Mammary epithelial cell (primary cell): ENCODE measurements at places on chromosomes 6 and 20. TPM values are rescaled to one million over a fixed set of nuclear protein-coding genes. Genes with fewer than 3 reads are reported as not detected.

DNA sequence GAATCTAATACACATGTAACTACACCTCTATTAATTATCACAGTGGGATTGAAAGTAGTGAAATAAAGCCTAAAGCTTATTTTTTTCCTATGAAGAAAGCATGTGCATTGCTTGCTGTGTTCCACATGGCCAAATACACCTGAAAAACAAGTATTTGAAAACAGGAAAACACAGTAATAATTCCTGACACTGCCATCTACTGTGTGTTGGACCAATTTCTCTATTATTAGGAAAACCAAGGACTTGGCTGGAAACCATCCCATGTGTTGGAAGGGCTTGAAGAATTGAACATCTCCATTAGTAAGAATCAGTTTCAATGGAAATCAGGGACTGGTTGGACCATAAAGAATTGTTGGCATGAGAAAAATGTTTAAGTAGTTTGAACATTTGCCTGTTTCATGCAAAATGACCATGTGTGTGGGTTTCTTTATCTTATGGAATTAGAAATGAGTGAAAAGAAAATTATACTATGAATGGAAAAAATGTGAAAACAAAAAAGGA, 124.1 kb downstream of the PHF3 start:
- no peak for DNase-seq

- DNase-seq, result no peak
These were observed 99.7 kb downstream of the ZMYND8 start for GRCh38 chr20:47256668-47257236.

GRCh38 chr20:49210101-49210756, 9.0 kb upstream of the DDX27 start:
- DNase-seq, result no peak

DNA sequence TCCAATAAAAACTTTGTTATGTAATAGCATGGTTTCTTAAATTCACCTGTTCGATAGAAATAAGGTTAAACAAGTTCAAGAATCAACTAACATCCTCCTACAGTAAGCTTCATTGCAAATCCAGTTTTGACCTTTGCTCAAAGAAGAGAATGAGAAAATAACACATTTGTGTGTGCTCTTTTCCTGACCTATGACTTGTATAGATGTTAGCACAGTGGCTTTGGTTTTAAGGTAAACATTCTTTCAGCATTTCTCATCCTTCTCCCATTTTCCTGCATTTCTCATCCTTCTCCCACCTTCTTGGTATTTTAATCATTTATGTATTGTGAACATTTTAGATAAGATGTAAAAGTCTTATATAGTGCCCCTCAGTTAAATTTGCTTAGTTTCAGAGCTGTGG, 73.9 kb downstream of the PLCB1 start:
- no peak for DNase-seq

- peak; percentile 35 for DNase-seq
These were observed at the start of gene MOXD1 for GRCh38 chr6:132400883-132401617. Gene MOXD1, minus strand, starts transcription at chr6:132401475. Its CDS starts 49 bp downstream, at chr6:132401426.

DNA sequence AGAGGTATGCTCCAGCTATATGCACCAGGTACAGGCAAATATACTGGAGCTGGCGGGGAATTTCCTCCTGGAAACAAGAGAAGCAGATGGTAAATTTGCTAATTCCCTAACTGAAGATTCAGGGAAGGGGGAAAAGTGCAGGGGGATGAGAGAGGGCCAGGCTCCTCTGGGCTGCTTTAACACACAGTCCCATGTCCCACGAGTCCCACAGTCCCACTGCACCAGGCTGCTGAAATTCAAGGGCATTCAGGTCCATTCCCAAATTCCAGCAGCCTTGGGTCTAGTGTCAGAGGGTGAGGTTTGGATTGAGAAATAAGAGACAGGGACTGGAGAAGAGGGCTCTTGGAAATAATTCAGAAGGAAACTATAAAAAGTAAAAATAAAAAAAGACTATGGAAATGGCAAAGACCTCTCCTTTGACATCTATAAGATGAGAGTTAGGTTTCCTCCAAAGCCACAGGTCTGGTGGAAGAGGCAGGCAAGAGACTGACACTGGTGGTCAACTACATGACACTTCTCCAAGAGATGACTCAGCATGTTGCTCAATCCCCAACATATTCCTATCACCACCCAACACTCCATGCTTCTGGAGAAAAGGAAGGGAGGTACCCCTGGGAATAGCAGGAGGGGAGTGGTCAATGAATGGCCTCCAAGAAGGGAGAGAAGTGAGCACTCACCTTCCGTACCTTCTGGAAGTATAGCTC, 69.2 kb downstream of the TRAM2 start:
- DNase-seq, result peak; percentile 39

GRCh38 chr20:3734111-3734843, 1.8 kb downstream of the HSPA12B start:
- DNase-seq, result no peak

- DNase-seq, result peak; percentile 7
These were observed at the start of gene EBF4 for GRCh38 chr20:2692036-2692885. Gene EBF4, plus strand, starts transcription at chr20:2692780. Its CDS starts 866 bp downstream, at chr20:2693646.

DNA sequence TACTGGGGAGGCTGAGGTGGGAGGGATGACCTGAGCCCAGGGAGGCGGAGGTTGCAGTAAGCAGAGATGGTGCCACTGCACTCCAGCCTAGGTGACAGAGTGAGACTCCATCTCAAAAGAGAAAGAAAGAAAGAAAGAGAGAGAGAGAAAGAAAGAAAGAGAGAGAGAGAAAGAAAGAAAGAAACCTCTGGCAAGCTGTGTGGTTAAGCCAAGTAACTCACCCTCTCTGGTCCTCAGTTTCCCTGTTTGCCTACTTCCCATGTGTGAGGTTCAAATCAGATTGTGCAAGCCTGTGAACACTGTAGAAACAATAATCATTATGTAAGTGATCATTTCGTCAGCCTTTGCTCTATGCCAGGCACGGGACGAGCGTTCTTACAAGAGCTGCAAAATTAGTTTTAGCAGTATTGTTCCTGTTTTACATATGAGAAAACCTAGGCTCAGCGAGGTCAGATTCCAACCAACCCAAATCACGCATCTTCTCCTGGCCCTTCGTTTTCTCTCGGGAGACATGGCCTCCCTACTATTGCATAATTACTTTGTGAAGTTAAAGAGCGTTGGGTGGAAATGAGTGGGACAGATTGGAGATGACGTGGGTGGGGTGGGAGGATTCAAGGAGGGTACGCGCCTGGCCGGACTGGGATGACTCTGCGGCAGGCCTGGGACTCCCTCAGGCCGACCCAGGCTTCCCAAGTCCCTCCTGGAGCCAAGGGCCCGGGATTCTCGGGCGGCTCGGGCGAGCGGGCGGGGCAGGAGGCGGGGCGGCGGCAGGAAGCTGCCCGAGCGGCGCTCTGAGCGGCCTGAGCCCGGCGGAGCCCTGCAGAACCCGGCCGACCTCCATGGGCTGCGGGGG, at the start of gene SNX21:
TSS of gene SNX21 (plus strand) at position 770 of the 853 bp plus-strand sequence. CDS start 121 bp downstream, outside the sequence.
- peak; percentile 80 for DNase-seq

The RBM24 gene
- polyA plus RNA-seq, result 0.54 TPM

The ZNF311 gene
- polyA plus RNA-seq, result 1.3 TPM

The UBR2 gene
- polyA plus RNA-seq, result 8.9 TPM

The ADGB gene
- not detected for polyA plus RNA-seq

The GRM1 gene
- polyA plus RNA-seq, result not detected

The ZBTB46 gene
- polyA plus RNA-seq, result 0.12 TPM

The ACTL10 gene
- polyA plus RNA-seq, result 0.79 TPM

The EPPIN gene
- not detected for polyA plus RNA-seq

The SCRT2 gene
- polyA plus RNA-seq, result not detected

The OGFR gene
- 20.6 TPM for polyA plus RNA-seq
